ENCODE measurements at places on chromosomes 11 and 22.
A peak's percentile ranks its signal among the peaks of the same experiment; 100 is the strongest.

DNA sequence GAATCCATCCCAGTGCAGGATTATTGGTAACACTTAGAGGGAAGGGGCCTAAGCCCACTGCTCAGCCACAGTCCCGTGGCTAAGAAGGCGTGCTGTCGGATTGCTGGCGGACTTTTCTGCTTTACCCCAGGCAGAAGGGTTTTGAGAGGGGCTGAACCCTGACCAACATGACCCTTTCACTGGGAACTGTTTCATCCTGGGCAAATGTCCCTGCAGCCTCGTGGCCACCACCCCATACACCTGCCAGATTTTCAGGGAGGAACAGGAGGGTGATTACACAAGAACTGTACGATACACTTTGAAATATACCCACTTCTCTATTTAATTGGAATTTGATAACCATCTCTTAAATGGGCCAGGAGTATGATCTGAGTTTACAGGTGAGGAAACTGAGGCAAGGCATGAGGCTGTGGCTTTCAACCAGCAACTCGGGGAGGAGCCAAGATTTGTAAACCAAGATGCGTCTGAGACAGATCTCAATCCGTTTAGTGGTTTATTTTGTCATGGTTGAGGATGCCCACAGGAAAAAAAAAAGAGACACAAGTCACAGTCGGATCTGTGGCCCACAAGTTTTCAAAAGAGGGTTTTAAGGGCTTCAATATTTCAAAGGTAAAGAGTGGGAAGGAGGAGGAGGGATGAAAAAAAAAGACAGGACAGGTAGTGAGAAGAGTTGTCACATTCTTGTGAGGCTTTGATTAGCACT lies 6.1 kb upstream of the APOL3 start:
- DNase-seq, result no peak

- no peak for DNase-seq
Measured at GRCh38 chr11:94184846-94185245, 56.2 kb downstream of the PANX1 start.

GRCh38 chr11:17683377-17684161 lies 35.8 kb upstream of the MYOD1 start:
- DNase-seq, result no peak

- no peak for DNase-seq
Measured at GRCh38 chr22:49158741-49159564, 668.7 kb downstream of the BRD1 start.

DNA sequence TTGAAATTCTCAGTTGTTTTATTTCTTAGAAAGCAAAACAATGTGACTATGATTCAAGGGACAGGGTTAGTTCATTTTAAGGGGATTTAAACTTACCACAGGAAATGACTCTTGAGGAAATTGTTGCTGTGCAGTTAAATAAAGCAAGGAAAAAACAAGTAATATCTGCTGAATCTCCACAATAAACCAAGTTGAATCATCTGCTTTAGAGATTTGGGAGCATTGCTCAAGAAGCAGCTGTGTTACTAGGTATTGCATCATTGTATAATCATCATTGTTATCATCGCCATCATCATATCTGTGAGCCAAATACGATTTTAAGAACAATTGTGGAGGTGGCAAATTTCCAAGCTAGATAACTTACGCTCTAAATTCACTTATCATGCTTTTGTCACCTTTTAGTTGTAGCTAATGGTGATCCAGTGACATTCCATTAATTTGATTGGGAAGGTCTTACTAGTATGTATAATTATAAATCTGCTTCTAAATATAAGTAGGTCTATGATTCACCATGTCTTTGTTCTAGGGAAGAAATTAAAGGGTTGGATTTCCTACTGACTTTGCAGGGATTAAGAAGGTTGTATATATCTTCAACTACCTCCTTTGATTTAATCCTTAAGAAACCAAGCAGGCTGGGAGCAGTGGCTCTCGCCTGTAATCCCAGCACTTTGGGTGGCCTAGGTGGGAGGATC lies 19.9 kb downstream of the MMP10 start:
- no peak for DNase-seq

- no peak for DNase-seq
Measured at GRCh38 chr11:67680696-67681470, 6.5 kb upstream of the ALDH3B2 start.

DNA sequence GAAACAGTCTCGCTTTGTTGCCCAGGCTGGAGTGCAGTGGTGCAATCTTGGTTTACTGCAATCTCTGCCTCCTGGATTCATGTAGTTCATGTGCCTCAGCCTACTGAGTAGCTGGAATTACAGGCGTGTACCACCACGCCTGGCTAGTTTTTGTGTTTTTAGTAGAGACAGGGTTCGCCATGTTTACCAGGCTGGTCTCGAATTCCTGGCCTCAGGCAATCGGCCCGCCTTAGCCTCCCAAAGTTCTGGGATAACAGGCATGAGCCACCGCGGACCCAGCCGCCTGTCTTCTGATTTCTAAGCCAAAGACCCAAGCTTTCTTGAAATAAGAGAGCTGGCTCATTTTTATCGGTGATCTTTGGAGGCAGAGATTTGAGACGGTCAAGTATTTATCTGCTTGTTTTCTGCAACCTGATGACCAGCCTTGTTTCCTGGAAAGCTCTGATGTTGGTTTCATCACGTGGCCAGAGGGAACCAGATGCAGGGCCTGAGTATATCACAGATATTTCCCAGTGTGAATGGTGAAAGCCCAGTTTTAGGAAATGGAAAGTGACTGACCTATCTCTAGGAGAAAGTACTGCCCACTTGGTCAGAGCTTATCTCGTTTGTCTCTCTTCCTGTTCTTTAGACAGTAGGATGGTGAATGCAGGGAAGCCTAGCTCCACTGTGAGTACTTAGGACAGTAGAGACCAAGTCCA lies 5.7 kb upstream of the SIDT2 start:
- no peak for DNase-seq

DNA sequence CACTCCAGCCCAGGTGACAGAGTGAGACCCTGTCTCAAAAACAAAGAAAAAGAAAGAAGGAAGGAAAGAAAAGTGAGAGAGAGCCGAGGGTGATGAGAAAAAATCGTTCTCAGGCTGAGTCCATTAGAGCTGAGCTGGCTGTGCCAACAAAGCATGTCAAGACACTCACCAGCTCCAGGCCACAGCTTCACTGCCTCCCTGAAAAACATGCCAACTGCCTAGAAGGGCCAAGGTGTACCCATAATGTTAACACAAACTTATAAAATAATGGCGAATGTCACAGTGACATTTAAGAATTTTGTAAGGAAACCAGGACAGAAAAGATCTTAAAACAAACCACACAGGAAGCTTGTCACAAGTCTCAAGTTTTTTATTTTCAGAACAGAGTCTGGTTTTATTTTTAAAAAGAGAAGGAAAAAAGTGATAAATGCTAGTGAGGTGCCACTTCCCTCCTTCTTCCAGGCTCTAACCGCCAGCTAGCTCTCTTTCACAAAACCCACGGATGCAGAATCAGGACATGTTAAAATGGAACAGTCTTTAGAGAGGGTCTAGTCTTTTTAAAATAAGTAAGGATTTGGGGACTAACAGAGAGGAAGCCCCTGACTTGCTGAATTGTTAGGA lies 5.1 kb downstream of the TMEM121B start:
- no peak for DNase-seq

DNA sequence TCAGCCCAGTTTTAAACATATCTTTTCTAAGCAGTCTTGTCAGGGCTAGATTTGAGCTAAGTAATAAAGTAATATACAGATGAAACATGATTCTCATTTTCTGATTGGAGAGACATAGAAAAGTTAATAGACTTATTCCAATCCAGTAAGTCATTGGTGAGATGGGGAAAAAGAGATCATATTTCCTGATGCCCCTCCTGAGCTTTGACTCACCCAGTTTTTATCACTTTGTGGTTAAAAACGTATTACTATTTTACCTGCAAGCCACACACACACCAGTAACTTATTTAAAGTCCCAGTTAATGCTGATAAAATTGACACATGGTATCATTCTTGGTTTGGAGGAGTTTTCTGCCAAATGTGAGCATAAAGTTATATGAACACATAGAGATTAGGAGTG lies 306.8 kb downstream of the CADM1 start:
- no peak for DNase-seq

GRCh38 chr11:26578998-26579661 lies 7.1 kb upstream of the MUC15 start:
- no peak for DNase-seq

- peak; percentile 40 for DNase-seq
Measured at GRCh38 chr11:1628506-1629325, 859 bp upstream of the KRTAP5-5 start.

DNA sequence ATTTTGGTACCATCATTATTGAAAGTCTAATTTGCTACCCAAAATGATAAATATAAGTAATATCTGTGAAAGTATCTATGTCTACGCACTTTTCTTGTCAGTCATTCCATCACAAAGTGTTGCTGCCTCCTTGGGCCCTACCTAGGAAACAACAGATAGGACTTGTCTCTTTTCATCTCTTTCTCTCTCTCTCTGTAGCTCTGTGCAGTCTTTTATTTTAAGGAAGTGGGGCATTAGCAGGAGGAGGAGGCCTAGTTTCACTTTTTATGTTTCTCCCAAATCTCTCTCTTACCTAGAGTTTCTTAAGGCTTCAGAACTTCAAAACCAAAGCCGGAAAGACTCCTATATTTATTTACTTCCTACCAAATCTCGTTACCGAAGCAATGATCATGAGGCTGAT lies 354.8 kb upstream of the LUZP2 start:
- DNase-seq, result no peak

Data from stimulated activated CD8-positive, alpha-beta memory T cell treated with anti-CD3 and anti-CD28 coated beads, Interleukin-12 subunit alpha, Interleukin-12 subunit beta, amount 100 ng/mL, for 1 hour (primary cell).